ENCODE measurements at places on chromosomes 16 and 17.

DNA sequence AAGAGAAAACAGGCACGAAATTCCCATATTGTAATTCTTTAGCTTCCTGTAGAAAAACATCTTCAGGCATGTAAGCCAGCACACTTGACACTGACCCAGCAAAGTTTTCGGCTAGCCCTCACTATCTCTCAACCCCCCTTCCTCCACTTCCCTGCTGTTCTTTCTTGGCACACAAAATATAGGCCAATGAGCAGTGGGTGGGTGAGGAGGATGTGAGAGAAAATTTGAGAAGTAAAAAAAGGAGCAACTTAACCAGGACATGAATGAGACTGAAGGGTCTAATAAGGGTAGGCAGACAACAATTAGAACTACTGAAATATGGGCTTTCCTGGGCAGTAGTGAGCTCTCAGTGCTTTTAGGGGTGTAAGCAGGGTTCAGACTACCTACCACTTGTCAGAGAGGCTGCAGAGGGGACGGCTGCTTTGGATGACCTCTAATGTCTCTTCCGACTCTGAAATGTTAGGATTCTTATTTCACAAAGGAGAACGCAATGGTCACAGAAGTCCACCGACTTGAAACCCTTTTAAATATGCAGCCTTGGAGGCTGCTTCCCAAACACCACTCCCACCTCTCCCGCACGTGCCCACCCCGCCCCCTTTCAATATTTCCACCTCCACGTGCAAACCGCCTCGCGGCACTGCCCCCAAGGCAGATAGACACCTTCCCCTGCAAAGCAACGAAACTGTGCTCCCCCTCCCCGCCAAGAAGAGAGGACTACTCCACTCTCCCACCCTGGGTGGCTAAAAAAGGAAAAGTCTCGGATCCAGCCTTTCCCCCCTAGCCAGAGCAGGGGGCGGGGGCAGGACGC lies 889 bp downstream of the MBTD1 start:
- DNase-seq: peak; percentile 63

GRCh38 chr17:28901866-28902818 lies 737 bp downstream of the DHRS13 start:
- peak; percentile 61 for DNase-seq

GRCh38 chr17:77436058-77436442 lies 295.3 kb downstream of the SEC14L1 start:
- no peak for DNase-seq

GRCh38 chr17:80452173-80452915 lies 24.1 kb downstream of the NPTX1 start:
- no peak for DNase-seq

- no peak for DNase-seq
Measured at GRCh38 chr17:50319306-50320004, 26.5 kb upstream of the XYLT2 start.

DNA sequence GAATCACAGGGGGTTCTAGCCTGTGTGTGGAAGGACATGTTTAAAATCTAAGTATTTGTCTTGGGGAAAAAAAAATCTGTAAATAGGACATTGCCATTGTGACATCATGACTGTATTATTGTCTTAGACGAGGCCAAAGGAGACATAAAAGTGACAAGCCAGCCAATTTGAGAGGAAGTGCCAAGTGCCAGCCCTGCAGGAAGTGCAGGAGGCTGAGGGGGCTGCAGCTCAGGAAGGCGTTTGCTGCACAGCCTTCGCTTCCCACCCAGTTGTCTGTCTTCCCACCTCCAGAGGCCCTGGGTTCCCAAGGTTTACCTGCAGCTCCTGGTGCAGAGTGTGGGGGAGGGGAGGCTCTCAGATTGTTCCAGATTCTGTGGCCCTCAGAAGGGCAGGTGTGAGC lies 1.3 kb downstream of the ADCY7 start:
- no peak for DNase-seq

- no peak for DNase-seq
Measured at GRCh38 chr17:17834974-17835373, 1.8 kb downstream of the SREBF1 start.

Data from testis (tissue), 5 donors.